ENCODE measurements at places on chromosomes 5 and 9.

- DNase-seq, result no peak
Measured at GRCh38 chr9:129150672-129151211, 27.3 kb downstream of the IER5L start.

DNA sequence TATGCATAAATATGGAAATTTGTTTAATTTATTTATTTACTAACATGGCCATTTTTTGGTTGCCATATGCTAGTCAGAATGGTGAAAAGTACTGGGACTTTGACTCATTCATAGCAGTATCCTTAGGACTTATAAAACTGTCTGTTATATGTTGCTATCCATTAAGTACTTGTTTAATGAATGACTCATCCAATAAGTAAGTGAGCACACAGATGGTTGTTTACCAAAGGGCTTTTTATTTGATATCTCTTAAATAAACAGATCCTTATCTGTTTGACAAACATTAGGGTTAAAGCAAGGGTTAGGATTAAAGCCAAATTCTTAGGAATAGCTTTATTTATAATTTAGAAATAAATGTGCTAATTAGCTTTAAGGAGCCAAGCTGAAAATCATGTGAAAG is 183.4 kb downstream of the FBXO4 start:
- DNase-seq, result no peak

DNA sequence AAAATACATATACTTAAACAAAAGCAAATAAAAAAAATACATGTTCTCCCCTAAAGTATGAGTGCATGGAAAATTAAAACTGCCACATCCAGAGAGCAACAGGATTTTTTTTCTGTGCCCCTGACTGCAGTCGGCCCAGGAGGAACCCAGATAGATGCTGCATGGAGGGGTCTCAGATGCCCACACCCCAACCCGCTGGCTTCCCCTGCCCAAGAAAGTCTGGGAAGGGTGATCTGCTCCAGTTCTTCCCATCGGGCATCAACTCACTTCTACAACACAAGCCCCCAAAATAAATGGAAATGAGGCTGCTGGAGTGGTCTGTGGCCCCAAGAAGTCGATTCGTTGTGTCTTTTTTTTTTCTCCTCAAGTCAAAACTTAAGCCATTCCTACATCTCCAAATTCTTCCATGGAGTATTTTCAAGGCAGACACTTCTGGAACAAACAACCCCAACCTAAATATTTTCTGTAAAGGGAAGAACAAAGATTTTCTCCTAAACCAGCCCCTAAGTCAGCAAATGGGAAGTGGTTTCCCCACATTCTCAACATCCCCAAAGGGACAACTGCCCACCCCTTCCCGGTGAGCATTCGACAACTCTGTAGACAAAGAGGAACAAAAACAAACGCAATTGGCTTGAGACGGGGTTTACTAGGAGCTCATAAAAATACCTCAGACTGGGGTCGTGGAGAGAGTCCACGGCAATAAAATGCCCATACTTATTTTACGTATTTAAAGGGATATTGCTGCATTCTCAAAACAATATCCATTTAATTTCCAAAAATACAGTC is 46.7 kb downstream of the ROR2 start:
- DNase-seq, result peak; percentile 80

DNA sequence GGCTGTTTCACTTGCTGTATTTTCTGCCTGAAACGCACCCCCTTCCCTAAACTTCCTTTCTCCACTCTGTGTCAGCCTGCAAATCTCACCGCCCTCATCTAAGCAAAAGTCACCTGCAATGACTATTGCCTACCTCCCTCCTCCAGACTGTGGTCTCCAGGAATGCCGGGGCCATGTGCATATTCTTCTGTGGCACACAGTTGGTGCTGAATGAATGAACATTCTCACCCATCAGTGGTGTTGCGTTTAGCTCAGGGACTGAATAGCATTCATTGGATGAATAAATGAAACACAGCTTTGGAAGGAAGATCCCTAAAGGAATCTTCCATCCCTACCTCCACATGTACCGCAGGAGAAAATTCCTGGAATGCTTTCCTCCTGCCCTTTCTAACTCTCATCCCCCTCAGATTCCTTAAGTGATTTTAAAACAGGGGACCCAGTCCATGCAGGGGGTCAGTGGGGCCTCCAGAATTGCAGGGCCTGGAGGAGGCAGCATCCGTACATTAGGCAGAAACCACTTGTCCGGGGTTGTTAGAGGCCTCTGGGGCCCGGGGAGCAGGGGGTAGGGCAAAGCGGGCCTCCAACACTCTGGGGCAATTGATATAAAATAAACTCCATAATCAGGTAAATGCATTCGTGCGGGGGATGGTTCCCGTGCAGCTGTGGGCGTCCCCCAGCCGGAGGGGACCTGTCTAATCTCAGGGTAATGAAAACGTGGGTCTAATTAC is 28.3 kb upstream of the PTGS1 start:
- no peak for DNase-seq
